Common myeloid progenitor, CD34-positive (primary cell): ENCODE measurements at places on chromosomes 2 and 18.

GRCh38 chr2:65035351-65035943, 20.8 kb upstream of the CEP68 start:
- H3K27ac ChIP-seq, result no peak overlapping the region
- no peaks in the 10 kb centered on the region for H3K27me3 ChIP-seq
- H3K4me3 ChIP-seq, result no peak overlapping the region
- DNase-seq, result no peak
- peaks cover 28% of the 10 kb centered on the region for H3K4me1 ChIP-seq
- H3K36me3 ChIP-seq, result peaks cover 2% of the 10 kb centered on the region

DNA sequence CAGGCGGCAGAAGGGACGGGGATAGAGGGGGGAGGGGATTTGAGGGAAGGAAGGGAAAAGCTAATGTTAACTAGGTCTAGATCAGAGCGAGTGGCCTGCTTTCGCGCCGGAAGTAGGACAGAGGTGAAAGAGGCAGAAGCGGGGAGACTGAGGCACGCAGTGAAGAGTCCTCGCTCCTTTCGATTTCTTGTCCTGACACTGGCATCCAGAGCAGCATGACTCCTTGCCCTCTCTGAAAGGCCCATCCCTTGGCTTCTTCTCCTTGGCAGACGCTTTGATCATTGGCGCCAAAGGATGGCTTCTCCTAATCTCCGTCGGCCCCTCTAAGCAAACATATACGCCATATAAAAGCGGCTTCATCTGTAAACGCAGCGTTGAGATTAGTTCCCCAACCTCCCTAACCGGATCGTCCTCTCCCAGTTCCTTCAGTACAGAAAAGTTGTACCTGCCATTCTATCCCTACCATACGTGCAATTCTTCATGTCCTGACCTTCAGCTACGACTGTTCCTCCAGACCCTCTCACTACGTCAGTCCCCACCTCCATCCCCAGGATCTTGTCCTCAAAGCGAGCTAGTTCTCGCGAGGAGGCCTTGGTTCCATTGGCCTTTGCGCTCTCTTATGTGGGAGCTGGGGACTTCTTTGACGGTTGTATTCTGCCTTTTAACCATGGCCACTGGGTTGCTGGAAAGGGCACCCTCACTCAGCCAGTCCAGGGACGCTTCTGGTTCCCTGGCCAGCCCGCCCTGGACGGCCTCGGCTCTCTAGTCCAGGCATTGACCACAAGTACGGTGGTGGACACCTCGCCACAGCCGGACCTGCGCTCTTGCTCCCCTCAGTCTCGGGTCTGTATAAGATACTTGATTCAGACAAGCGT, 857 bp upstream of the NEUROD1 start:
- peaks cover 94% of the 10 kb centered on the region for H3K27me3 ChIP-seq
- no peaks in the 10 kb centered on the region for H3K36me3 ChIP-seq
- DNase-seq, result no peak
- H3K27ac ChIP-seq, result no peak overlapping the region
- H3K4me1 ChIP-seq, result peaks cover 33% of the 10 kb centered on the region

DNA sequence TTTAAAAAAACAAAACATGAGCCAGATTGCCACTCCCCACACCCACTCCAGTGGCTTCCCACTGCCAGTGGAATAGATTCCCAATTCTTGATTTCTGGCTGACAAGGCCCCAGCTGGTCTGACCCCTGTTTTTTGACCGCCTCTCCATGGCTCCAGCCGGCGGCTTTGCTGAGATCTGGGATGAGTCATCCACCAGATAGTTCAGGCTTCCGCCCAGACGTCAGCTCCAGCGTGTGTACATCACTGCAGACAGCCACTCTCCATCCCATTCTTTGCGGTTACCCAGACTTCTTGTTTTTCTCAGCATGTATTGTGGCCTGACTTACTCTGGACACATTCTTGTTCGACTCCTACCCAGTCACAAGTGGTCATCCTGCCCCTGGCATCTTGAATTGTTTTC, 227.9 kb downstream of the GBX2 start:
- no peaks in the 10 kb centered on the region for H3K27me3 ChIP-seq
- H3K36me3 ChIP-seq, result no peaks in the 10 kb centered on the region
- H3K4me1 ChIP-seq, result no peaks in the 10 kb centered on the region
- no peak overlapping the region for H3K4me3 ChIP-seq
- no peak for DNase-seq

- no peaks in the 10 kb centered on the region for H3K27me3 ChIP-seq
- no peak for DNase-seq
- H3K27ac ChIP-seq, result no peak overlapping the region
- H3K36me3 ChIP-seq, result no peaks in the 10 kb centered on the region
- no peak overlapping the region for H3K4me3 ChIP-seq
These were observed 8.1 kb upstream of the TYMS start for GRCh38 chr18:649341-649740.

GRCh38 chr2:9261231-9261883, 54.7 kb downstream of the ASAP2 start:
- H3K4me3 ChIP-seq, result no peak overlapping the region
- peaks cover 4% of the 10 kb centered on the region for H3K4me1 ChIP-seq
- DNase-seq, result no peak
- H3K27ac ChIP-seq, result no peak overlapping the region
- no peaks in the 10 kb centered on the region for H3K36me3 ChIP-seq

- no peaks in the 10 kb centered on the region for H3K36me3 ChIP-seq
- H3K27ac ChIP-seq, result no peak overlapping the region
- no peak overlapping the region for H3K4me3 ChIP-seq
- DNase-seq, result no peak
These were observed 158.8 kb downstream of the DDX1 start for GRCh38 chr2:15750433-15750814.

GRCh38 chr2:224628416-224628815, 43.3 kb upstream of the CUL3 start:
- no peaks in the 10 kb centered on the region for H3K36me3 ChIP-seq
- no peaks in the 10 kb centered on the region for H3K4me1 ChIP-seq
- H3K27me3 ChIP-seq, result no peaks in the 10 kb centered on the region
- no peak overlapping the region for H3K27ac ChIP-seq
